Left kidney (tissue), 8 donors: ENCODE measurements at places on chromosomes 3 and 15. TPM values are rescaled to one million over a fixed set of nuclear protein-coding genes. Genes with fewer than 3 reads are reported as not detected.

Gene RTP4
- polyA plus RNA-seq, result 0.70 TPM

Gene GYG1
- polyA plus RNA-seq, result 30.4 TPM

Gene MYL3
- polyA plus RNA-seq, result 20.1 TPM

Gene UQCRC1
- polyA plus RNA-seq, result 269 TPM

Gene FBXW12
- polyA plus RNA-seq, result 0.73 TPM

Gene CD200
- polyA plus RNA-seq, result 41.6 TPM

Gene CYP8B1
- polyA plus RNA-seq, result 1.3 TPM

Gene DTX3L
- 15.1 TPM for polyA plus RNA-seq

Gene TM4SF4
- polyA plus RNA-seq, result 1.9 TPM

Gene CELF6
- polyA plus RNA-seq, result 5.1 TPM

Gene MINAR1
- 1.6 TPM for polyA plus RNA-seq

DNA sequence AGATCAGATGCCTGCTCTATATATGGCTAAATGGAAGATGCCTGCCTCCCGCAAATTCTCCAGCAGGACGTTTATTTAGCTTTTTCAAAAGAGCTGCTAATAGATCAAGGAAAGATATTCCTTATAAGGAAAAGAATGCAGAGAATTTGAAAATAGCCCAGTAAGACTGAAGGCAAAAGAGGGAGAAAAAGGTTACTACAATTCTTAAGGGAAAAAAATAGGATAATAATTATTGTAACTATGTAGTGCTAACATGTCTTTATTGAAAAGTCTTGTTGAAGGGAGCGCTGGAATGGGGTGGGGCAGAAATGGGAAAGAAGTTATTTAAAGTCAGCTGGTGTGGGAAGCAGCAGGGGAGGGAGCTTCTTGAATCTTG is 2.9 kb downstream of the TPM1 start:
- no peak for DNase-seq

- DNase-seq, result no peak
These were observed 66.4 kb downstream of the TFG start for GRCh38 chr3:100775669-100776068.

GRCh38 chr3:45765266-45765851 is 31.0 kb downstream of the SLC6A20 start:
- no peak for DNase-seq

DNA sequence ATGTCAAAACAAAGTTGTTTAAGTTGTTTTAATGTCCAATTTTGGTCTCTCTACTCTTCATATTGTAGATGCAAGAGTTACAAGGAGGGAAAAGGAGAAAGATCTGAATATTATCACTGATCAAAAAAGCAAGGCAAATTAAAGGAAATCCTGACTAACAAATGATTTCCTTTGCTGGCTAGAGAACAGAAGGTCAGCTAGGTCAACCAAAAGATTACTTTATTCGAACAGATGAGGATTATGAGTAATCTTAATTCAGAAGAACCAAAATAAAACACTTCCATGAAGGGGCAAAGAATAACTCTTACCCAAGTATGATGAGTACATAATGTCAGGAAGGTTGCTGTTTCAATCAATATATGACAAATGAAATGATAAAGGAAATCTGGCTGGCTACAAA is 33.8 kb downstream of the CPNE4 start:
- DNase-seq, result no peak

DNA sequence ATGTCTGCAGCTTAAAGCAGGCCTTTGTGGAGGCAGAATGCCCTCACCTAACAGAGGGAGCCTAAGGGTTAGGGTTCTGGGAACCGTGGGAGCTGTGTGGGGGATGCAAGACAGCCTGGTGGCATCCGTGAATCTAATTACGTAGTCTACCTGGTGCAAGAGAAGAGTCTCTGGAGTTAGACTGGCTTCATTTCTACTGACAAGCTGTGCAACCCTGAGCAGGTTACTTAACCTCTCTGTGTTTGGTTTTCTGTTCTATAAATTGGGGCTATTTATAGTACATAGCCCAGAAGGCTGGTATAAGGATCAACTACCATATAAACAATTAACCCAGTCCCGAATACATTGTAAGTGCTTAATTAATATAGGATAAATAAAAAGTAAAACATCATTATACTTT is 8.3 kb downstream of the TNFAIP8L3 start:
- DNase-seq, result no peak

DNA sequence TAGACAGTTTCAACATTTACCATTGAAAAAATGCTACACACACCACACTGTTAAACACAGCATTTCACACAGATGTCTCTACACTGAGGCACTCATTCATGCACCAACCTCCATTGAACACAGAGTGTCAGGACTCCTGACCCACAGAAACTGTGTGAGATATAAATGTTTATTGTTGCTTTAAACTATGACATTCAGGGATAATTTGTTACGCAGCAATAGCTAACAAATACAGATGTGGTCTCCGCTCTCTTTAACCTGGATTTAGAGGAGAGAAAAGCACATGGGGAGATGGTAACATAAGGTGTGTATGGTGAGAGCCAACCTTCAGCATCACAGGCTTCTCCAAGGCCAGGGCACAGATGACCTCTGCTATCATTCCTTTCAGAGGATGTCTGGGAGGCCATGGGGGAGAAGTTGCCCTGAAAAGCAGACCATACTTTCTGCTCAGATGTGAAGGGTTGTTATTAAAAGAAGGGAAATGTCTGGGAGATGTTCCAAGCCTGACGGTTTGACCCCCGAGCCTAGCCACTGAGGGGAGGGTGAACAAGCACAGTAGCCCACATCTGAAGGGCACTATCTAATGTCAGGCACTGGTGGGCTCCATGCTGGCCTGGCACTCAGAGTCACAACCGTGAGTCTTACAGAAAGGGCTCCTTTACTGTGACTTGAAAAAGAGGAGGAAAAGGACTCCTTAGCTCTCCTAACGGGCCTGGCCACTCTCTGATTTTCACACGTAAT is 284.5 kb upstream of the TLE3 start:
- DNase-seq, result no peak

- peak; percentile 61 for DNase-seq
These were observed 3.5 kb upstream of the SPTBN5 start for GRCh38 chr15:41897363-41897799.

GRCh38 chr3:156725682-156726081 is 51.3 kb downstream of the TIPARP start:
- DNase-seq, result no peak

DNA sequence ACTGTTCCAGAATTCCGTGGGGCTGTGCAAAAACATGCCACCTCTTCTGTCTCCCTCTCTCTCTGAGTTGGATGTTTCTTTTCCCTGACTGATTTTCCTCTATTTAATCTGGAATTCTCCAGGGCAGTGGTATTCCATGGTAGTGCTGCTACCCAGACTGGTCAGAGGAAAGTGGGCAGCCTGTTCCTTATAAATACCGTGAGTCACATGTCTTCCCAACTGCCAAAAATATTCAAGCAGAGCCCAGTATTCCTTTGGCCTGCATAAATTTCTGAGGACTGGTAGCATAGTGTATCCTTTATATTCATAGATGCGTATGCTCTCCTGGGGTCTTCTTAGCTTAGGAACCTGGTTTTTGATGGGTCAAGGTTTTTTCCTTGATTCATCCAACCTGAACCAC is 40.9 kb downstream of the CEMIP start:
- DNase-seq, result no peak

DNA sequence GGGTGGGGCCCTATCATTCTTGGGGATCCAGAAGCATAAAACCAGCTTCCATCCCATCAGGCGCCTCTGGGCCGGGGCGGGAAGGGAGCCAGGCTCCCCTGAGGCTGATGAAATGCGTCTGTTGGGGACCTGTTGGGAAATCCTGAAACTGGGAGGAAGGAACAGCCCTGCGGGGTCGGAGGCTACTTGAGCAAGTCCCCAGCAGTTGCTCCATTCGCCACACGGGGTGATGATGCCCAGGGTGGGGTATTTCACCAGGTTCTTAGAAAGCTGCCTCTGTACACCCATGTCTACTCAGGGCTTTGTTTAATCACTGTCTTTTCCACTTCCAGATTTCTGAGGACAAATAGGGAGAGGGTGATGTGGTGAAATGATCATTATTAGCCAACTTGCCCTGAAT is 25.4 kb upstream of the TSEN2 start:
- no peak for DNase-seq

DNA sequence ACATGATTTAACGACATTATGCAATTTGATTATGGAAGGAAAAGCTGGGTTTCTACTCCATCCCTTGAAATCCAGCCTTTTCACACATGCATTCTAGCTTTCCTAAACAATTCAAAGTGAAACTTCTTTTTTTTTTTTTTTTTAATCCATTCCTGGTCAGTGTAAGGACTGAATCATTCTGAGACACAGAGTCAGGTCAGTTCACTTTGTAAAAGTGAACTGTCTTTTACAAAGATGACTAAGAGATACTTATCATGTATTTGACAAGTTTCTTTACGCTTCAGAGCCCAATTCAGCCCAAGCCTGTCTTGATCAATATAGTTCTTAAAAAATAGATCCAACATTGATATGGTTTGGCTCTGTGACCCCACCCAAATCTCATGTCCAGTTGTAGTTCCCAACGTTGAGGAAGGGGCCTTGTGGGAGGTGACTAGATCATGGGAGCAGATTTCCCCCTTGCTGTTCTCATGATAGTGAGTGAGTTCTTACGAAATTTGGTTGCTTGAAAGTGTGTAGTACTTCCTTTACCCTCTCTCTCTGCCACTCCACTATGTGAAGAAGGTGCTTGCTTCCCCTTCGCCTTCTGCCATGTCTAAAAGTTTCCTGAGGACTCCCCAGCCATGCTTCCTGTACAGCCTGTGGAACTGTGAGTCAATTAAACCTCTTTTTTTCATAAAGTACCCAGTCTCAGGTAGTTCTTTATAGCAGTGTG is 345.6 kb upstream of the THBS1 start:
- DNase-seq, result no peak

DNA sequence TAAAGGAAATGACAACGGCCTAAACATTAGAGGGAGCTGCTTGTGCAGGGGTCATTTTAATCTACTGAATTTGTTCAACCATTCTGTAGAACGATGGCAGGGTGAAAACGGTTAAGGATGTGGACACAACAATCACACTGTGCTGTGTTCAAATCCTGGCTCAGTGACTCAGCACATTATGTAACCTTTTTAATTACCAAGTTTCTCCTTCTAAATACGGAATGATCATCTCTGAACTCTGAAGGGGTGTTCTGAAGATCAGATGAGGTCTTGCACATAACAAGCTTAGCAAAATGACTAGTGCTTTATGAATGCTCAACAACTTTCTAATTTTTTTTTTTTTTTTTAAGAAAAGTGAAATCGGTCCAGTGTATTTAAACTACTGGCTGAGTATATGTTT is 592.8 kb downstream of the FOXP1 start:
- DNase-seq, result no peak

DNA sequence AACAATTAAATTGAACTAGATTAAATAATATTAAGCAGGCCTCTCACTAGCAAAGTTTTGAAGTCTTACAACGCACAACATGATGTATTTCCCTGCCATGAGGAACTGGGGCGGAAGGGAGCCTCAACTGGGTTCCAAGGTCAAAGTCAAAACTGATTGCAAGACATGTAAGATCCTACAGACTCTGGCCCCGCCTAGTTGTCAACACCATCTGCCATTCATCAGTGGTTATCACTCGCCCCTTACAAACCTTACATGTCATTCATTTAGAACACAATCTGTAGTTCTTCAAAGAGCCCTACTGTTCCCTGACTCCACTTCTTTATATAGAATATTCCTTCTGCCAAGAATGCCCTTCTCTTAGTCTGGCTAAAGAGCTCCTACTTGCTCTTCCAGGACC is 10.0 kb downstream of the ATP13A3 start:
- no peak for DNase-seq

DNA sequence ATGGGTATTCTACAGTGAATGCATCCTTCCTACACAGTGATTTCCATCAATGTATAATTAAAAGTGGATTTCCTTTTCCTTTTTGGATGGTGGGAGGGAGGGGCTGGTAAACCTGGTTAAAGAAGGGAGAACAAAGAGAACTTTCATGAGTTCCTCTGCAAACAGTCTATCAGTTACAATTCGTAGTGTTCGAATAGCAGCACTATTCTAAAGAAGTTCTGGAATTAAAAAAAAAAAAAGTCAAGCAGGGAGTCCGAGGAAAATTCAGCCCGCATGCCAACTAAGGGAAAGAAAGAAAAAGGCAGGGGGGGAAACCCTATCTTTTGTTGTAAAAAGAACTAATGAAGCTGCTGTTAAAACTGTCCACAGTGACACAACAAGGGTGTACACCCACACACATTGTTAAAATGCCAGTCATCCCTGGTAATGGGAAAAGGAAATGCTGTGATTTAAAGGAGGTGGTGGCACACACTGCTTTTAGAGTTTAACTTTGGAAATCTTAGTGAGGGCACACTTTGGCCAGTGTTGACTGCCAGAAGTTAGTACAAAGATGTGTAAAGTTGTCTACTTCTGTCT is 521.2 kb downstream of the ZIC1 start:
- DNase-seq, result peak; percentile 49

DNA sequence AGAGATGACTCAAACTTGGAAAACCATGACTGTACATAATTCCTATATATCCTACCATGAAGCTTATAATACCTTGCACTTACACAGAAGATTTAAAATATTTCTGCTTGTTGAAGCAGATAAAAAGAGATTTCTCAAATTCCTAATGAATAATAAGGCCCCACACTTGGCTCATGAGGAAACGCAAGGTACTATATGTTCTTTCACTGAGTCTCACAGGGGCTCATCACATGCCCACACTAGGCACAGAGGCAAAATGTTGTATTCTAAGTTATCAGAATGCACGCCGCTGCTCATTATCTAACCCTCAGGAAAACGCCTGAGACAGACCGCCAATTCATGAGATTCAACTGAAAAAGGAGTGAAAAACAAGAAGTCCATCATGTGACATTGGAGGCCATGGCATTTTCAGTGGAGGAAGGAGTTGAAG is 5.6 kb downstream of the MYO1E start:
- DNase-seq, result no peak
